ENCODE measurements at places on chromosomes 4 and X.

GRCh38 chr4:127124919-127125318 is 507.8 kb upstream of the INTU start:
- peak; percentile 24 for DNase-seq

- DNase-seq = no peak
Observed at GRCh38 chrX:117995378-117995777, 121.2 kb downstream of the KLHL13 start.

DNA sequence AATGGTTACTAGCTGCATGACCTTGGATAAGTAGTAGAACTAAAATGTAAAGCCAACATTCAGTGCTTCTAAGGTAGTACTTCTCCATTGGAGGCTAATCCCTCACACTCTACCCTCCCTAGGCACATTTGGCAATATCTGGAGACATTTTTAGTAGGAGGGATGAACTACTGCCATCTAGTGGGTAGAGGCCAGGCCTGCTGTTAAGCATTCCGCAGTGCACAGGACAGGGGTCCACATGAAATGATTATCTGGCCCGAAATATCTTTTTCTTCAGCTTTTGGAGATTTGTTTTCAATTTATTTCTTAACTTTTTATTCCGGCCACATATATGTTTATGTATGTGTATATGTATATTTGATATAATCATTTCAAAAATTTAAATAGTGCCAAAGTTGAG is 36.0 kb upstream of the SPANXC start:
- DNase-seq = peak; percentile 4

DNA sequence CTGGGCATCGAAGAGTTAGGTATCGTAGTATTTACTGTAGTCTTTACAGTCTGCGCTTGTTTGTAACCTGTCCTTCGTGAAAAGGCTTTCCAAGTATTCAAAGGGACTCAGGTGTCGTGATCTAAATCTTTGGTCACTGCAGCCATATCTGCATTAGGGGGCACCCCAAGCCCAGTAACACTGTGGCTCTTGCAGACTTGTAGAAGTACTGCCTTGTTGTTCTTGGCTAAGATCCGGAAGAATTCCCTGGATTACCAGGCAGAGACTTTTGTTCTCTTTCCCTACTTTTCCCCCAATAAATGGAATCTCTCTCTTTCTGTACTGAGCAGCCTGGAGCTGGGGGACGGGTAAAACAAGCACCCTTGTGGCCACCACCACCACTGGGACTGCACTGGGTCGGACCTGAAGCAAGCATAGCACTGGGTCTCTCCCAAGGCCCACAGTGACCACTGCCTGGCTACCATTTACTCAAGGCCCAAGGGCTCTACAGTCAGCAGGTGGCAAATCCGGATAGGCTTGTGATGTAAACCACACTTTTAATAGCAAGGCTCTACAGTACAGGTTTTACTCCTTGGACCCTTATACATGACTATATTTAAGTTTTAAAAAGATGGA is 12.0 kb downstream of the CXorf58 start:
- DNase-seq = peak; percentile 13

DNA sequence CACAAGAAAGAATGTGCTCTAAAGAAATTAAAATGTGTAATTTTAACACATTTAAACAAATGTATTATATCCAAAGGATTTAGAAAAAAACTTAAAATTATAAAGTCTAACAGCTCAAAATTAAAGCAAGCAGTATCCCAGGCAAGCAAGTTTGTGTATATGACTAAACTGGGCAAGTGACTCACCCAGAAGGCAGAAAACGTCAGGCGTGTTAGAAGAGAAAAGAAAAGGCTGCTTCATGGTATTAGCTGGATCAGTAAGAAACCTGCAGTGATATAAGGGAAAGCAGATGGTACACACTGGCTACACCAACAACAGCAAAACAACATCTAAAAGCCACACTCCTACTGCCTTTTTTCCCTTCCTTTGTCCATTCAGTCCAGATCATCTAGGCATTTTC is 250.6 kb upstream of the NDST3 start:
- no peak for DNase-seq

- peak; percentile 6 for DNase-seq
Observed at GRCh38 chr4:17492058-17492741, 19.7 kb downstream of the QDPR start.

GRCh38 chr4:34850421-34850820 is 1393.9 kb downstream of the ARAP2 start:
- no peak for DNase-seq

GRCh38 chrX:103002576-103002975 is 61.4 kb downstream of the BEX1 start:
- peak; percentile 16 for DNase-seq

- DNase-seq = peak; percentile 2
Observed at GRCh38 chrX:15781961-15782699, 8.2 kb upstream of the ZRSR2 start.

- no peak for DNase-seq
Observed at GRCh38 chrX:41029332-41029731, 55.9 kb upstream of the USP9X start.

GRCh38 chr4:93743022-93743421 is 85.5 kb upstream of the ATOH1 start:
- no peak for DNase-seq

GRCh38 chr4:67333664-67334063 is 211.6 kb downstream of the CENPC start:
- DNase-seq = no peak

DNA sequence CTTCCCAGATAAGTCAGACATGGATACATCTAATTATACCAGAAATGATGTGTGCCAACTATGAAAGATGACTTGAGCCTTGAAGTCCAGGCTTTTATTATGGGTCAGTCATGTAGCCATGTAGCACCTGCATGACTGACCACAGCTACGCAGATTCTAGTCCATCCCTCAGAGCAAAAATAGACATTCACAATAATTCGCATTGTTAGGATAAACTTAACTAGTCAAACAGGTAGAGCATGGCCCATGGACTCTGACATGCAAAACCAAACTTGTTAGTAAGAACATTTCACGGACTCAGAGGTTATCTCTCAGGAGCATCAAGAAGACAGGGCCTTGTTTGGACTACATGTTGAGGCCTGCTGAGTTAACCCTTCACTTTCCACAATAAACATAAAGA is 132.6 kb downstream of the PWWP3B start:
- DNase-seq = no peak

GRCh38 chrX:54817220-54817820 is 9.8 kb downstream of the MAGED2 start:
- DNase-seq = no peak

- no peak for DNase-seq
Observed at GRCh38 chrX:19772822-19773628, 114.4 kb downstream of the SH3KBP1 start.

GRCh38 chrX:41689711-41690110 is 938 bp downstream of the GPR34 start:
- no peak for DNase-seq

- no peak for DNase-seq
Observed at GRCh38 chrX:109785053-109785452, 52.0 kb upstream of the ACSL4 start.

- DNase-seq = peak; percentile 95
Observed at GRCh38 chr4:89111833-89112563, 665 bp downstream of the TIGD2 start.

GRCh38 chr4:117515921-117516320 is 430.5 kb upstream of the TRAM1L1 start:
- DNase-seq = no peak

GRCh38 chr4:8266508-8266907 is 3.0 kb upstream of the HTRA3 start:
- DNase-seq = no peak

DNA sequence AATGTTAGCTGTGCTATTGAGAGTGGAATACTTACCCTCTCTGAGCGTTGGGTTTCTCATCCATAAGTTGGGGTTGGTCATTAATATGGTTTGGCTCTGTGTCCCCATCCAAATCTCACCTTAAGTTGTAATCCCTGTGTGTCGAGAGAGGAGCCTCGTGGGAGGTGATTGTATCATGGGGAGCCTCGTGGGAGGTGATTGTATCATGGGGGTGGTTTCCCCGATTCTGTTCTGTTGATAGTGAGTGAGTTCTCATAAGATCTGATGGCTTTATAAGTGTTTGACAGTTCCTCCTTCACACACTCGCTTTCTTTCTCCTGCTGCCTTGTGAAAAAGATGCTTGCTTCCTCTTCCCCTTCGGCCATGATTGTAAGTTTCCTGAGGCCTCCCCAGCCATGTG is 391.1 kb downstream of the FAM133A start:
- DNase-seq = no peak

- DNase-seq = no peak
Observed at GRCh38 chr4:25560605-25561004, 95.0 kb upstream of the SLC34A2 start.

- no peak for DNase-seq
Observed at GRCh38 chrX:617401-617800, 13.2 kb upstream of the SHOX start.

GRCh38 chr4:164484551-164484950 is 269.4 kb upstream of the SMIM31 start:
- DNase-seq = no peak

GRCh38 chrX:71992711-71993110 is 82.1 kb downstream of the NHSL2 start:
- DNase-seq = no peak

- DNase-seq = no peak
Observed at GRCh38 chr4:27463816-27464215, 603.2 kb downstream of the STIM2 start.

- DNase-seq = no peak
Observed at GRCh38 chr4:95161781-95162469, 386.8 kb downstream of the UNC5C start.

- peak; percentile 84 for DNase-seq
Observed at GRCh38 chr4:127400731-127401346, 231.9 kb upstream of the INTU start.

DNA sequence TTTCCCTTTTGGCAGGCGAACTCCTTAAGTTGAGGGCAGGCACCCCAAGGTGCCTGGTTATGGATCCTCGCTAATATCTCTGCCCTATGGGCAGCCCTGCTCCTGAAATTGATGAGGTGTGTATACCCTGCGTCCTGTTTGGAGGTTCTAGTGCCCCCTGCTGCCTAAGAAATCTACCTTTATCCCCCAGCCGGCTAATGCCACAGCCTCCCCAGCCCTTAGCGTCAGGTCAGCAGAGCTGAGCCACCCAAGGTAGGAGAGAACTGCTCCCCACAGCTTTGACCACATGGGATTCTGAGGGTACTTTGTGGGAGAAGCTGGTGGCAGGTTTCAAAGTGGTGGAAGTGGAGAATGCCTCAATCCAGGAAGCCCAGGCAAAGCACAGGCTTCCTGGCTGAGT is 50.8 kb downstream of the ANAPC4 start:
- no peak for DNase-seq

DNA sequence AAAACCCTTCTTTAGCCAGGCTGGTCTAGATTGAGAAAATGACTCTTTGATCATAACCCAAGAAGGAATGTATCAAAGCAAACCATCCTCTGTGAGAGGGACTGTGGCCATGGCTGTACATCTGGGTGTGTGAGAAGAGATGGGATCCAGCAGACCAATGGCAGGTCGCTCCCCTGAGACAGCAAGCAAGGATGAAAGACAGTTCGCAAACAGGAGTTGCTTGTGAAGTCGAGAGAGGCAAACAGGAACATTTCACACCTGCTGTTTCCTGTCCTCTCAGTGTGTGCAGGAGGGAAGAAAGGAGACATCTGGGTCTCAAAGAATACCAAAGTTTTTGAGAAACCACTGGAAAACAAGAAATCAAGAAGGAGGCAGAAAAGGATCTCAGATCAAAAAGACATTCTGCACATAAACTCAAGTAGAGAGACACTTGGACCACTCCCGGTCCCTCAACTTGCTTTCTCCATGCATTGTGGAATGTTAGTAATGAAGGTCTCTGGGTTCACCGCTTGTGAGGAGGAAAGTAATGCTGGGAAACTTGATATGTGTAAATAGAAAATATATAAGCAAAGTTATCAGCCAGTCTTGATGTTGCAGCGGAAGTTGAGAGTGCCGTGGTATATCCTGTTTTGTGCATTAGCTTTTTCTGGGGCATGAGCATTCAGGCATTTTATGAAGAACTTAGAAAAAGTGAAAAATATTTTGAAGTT is 327.5 kb downstream of the BMPR1B start:
- DNase-seq = no peak

- DNase-seq = no peak
Observed at GRCh38 chr4:139279760-139280620, at the start of gene MGARP. TSS of gene MGARP (minus strand) at chr4:139280225. CDS start at chr4:139280158, 67 bp downstream.

DNA sequence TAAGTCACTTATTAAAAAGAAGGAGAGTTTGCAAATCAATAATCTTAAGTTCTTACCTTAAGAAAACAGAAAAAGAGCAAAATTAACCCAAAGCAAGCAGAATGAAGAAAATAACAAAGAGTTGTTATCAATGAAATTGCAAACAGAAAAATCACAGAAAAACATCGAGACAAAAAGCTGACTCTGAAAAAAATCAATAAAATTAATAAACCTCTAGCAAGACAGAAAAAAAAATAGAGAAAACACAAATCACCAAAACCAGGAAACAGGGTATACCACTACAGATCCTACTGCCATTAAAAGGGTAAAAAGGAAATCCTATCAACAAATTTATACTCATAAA is 17.3 kb upstream of the RBM41 start:
- no peak for DNase-seq

- DNase-seq = peak; percentile 16
Observed at GRCh38 chrX:55767100-55767499, 49.6 kb downstream of the RRAGB start.

DNA sequence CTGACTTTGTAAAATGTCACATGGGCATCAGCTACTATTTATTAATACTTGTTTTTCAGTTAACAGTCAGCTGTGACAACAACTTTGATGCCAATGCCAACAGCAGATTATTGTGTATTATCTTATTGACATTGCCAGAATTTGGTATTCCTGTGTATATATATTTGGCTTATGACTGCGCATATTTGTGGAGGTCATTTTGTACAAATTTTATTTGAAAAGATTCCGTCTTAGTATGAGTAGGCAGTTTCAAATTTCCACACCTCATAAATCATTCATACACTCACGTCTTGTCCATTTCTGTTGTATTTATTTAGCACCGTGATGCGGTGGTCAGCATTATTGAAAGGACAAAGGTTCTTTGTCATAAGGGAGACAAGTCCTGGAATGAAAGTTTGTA is 558.2 kb upstream of the NDST4 start:
- no peak for DNase-seq

- DNase-seq = no peak
Observed at GRCh38 chrX:125646195-125646594, 326.5 kb downstream of the TEX13C start.

DNA sequence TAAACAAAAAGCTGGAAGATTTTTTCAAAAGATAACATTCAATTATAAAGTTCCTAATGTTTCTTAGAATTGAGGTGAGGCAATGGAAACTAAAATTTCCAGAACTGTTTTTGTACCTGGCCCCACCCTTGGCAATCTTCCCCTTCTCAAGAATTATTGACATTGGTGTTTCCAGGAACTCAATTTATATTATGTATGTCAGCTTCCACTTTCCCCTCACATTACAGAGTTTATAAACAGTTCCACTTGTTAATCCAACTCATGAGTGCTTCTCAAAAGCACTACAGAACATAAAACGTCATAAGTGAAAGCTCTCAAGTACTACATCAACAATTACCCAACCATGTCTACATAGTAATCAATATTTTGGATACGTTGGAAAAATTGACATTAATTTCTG is 107.4 kb downstream of the FAM13A start:
- DNase-seq = no peak

- no peak for DNase-seq
Observed at GRCh38 chr4:69787879-69788278, 27.5 kb upstream of the SULT1B1 start.

GRCh38 chrX:81957900-81958545 is 756.1 kb downstream of the SH3BGRL start:
- DNase-seq = no peak
